ENCODE measurements at places on chromosomes 4 and X.
A peak's percentile ranks its signal among the peaks of the same experiment; 100 is the strongest.

DNA sequence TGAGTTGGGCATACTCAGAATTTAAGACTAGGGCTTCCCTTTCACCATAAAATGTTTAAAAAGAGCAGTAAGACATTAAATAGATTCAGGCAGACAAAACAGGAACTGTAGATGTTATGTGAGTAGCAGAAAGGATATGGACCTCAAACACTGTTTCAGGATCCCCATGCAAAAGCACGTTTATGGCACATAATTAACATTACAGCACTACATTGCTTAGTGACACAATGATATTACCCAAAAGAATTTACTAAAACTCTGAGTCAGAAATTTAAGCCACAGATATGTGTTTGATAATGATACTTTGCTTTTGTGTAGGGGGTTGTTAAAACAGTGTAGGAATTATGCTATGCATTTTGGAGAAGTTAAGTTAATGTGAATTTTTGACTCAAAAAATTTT, 266.3 kb downstream of the PDGFC start:
- DNase-seq = no peak

GRCh38 chr4:121951521-121952110, at the start of gene TRPC3:
Gene TRPC3, minus strand, starts transcription at chr4:121952060. Its CDS starts 380 bp downstream, at chr4:121951680.
- peak; percentile 4 for DNase-seq

DNA sequence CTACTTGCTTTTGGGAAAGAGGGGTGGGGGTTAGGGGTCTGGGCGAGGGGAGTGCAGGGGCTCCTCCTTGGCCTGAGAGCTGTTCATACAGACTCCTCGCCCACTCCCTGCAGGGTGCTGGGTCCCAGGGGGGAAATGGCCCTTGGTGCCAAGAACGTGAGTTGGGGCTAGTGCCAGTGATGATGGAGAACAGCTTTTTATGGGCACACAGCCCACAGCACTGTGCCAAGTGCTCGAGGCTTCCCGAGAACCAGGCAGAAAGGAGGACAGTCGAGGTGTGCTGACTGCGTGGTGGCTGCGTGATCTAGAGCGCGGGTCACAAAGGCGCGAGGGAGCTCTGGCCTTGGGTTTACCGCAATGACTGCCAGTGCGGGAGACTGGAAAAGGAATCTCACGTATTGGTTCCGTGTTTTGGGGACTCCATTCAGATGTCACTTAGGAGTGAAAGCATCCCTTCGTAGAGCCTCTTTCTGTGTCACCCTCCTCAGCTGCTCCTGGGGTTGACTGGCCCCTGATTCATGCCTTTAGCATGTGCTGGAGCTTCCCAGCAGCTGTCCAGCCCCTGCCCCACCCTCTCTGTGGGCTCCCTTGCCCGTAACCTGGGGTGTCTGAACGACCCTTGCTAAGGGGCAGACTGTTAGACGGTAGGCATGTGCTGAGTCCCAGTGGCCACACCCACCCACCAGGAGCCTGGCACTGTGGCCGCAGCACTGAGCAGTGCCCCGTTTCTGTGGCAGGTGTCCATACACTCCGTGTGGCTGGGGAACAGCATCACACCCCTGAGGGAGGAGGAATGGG, 20.9 kb upstream of the MSANTD1 start:
- no peak for DNase-seq

GRCh38 chr4:146155152-146155724, 20.3 kb upstream of the LSM6 start:
- no peak for DNase-seq

GRCh38 chr4:8250227-8250626, 19.3 kb upstream of the HTRA3 start:
- DNase-seq = no peak

GRCh38 chr4:82467471-82467870, 37.1 kb downstream of the ENOPH1 start:
- no peak for DNase-seq

DNA sequence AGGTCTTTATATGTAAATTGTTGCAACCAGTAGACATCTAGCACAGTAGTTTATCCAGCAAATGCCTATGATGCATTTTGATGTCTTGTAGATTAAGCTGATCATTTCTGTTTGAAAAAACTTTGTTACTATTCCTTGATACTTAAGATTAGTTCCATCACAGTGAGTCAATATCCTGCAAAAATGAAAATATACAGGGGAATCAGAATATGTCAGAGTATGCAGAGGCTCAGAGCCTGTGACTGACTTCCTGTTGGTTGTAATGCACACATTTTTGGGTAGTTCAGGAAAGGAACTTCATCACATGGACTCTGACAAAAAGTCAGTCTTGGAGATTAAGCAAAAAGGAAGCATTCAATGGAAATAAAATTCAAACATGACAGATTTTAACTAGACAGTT, 815.5 kb downstream of the FAT4 start:
- DNase-seq = no peak

- no peak for DNase-seq
Measured at GRCh38 chr4:41692717-41693345, 55.7 kb downstream of the PHOX2B start.

- no peak for DNase-seq
Measured at GRCh38 chr4:41104155-41104554, 110.2 kb downstream of the APBB2 start.

- DNase-seq = no peak
Measured at GRCh38 chrX:40132751-40133150, 35.0 kb upstream of the BCOR start.

GRCh38 chr4:164931551-164932324, 45.7 kb downstream of the TRIM61 start:
- DNase-seq = no peak

GRCh38 chr4:16222957-16223527, 3.2 kb downstream of the TAPT1 start:
- no peak for DNase-seq

DNA sequence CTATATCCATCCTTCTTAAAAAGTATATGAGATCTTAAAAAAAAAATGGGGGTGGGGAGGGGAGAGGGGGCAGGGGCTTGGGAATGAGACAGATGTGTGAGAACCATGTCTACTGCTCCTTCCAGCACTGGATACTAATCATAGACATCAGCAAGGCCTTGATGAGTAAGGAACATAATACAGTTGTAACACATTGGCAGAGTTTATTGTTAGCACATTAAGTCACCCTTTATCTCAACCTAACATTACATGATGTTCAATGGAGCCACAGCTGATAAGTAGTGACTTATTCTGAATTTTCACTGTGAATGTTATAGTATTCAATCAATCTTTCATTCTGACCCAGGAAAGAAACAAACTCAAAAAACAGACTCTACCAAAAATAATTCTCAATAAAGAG, 47.3 kb upstream of the KCNE5 start:
- DNase-seq = no peak

GRCh38 chr4:147794787-147795413, 63.0 kb downstream of the ARHGAP10 start:
- no peak for DNase-seq

GRCh38 chrX:30085571-30085970, 129.8 kb upstream of the MAGEB2 start:
- no peak for DNase-seq

- no peak for DNase-seq
Measured at GRCh38 chr4:116058129-116058528, 944.7 kb upstream of the NDST4 start.

DNA sequence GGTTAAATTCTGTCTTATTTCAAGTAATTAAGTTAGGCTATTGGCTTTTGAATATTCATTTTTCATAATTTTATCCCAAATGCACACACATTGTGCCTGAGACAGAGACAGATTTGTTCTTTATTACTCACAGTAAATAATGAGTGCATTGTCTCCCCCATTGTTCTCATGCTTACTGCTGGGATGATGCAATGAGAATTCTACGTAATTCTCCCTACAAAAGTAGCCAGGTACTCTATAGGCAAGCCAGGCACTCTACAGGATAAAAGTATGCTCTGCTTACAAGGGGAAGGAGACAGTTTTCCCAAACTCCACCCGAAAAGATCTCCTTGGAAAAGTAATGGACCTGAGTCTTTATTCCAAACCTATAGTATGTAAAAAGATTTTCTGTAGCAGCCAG, 1890.7 kb upstream of the PCDH10 start:
- DNase-seq = no peak

- DNase-seq = no peak
Measured at GRCh38 chr4:109251396-109251795, 51.1 kb downstream of the COL25A1 start.

DNA sequence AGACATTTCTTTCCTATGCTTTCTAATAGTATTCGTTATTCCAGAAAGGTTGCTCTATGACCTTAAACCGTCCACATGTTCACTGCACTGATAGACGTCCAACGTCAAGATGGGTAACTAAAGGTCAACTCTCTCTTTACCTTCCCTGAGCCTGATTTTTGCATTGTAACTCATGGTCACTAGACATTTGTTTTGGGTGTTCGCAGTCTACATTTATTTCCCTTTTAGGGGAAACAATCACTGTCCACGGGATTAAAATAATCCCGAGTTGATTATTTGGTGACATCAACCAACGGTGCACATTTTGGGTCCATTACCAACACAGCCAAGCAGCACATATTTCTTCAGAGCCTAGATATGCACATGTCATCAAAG, 540 bp upstream of the HADH start:
- no peak for DNase-seq

DNA sequence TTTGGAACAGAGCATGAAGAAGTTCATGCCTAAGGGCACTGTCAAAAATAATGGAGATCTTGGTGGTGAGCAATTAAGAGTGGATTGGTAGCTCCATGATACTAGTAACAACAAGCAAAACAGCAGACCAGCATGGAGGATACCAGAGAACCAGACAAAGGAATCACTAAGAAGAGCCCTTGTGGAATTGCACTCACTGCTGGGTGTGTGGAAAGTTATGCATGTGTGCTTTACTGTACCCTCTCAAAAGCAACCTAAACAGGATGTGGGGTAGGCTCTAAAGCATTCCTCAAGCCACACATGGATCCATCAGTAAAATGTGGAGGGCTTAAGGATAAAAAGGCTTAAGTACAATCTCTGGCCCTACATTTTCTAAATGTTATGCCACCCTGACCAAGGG, 69.5 kb downstream of the AR start:
- no peak for DNase-seq

- DNase-seq = no peak
Measured at GRCh38 chr4:159278399-159278798, 175.5 kb downstream of the RAPGEF2 start.

- no peak for DNase-seq
Measured at GRCh38 chr4:150938417-150938816, 76.7 kb downstream of the LRBA start.

- no peak for DNase-seq
Measured at GRCh38 chr4:19940861-19941260, 310.8 kb upstream of the SLIT2 start.

- no peak for DNase-seq
Measured at GRCh38 chr4:166882221-166882620, 352.1 kb downstream of the SPOCK3 start.

- DNase-seq = no peak
Measured at GRCh38 chr4:3607690-3608552, 75.7 kb upstream of the LRPAP1 start.

GRCh38 chr4:56360071-56360470, 27.2 kb downstream of the AASDH start:
- DNase-seq = no peak

- DNase-seq = no peak
Measured at GRCh38 chr4:138475116-138475515, 233.0 kb upstream of the SLC7A11 start.

GRCh38 chr4:53235547-53235946, 130.3 kb downstream of the SCFD2 start:
- no peak for DNase-seq

DNA sequence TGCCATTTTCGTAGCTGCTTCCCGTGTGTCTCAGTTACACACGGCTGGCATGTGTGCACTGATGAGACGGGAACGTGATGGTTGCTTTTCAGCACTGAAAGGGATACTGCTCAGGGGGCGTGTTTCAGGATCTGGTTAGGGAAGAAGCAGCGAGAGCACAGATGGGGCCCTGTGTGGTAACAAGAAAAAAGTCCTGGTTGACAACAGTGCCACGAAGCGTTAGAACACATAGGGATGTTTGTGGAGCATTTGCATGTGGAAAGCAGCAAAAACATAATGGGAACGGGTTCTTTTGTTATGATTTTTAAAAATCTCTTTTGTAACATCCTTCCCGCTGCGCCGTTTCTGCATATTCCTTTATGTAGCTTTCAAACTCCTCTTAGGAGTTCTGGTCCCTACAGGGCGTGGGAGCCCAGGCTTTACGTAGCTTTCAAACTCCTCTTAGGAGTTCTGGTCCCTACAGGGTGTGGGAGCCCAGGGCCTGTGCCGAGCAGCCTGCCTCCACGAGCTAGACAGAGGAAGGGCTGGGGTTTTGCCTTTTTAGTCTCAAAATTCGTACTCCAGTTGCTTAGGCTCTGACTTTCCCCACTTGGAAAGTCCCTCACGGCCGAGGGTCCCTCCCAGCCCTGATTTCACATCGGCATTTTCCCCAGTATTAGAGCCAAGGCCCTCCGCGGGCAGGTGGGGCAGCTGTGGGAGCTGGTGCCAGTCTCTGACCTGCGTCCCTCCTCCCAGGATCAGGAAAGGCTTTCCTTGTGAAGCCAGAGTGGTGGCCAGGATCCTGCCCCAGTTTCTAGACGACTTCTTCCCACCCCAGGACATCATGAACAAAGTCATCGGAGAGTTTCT, 11.0 kb upstream of the MSANTD1 start:
- no peak for DNase-seq

DNA sequence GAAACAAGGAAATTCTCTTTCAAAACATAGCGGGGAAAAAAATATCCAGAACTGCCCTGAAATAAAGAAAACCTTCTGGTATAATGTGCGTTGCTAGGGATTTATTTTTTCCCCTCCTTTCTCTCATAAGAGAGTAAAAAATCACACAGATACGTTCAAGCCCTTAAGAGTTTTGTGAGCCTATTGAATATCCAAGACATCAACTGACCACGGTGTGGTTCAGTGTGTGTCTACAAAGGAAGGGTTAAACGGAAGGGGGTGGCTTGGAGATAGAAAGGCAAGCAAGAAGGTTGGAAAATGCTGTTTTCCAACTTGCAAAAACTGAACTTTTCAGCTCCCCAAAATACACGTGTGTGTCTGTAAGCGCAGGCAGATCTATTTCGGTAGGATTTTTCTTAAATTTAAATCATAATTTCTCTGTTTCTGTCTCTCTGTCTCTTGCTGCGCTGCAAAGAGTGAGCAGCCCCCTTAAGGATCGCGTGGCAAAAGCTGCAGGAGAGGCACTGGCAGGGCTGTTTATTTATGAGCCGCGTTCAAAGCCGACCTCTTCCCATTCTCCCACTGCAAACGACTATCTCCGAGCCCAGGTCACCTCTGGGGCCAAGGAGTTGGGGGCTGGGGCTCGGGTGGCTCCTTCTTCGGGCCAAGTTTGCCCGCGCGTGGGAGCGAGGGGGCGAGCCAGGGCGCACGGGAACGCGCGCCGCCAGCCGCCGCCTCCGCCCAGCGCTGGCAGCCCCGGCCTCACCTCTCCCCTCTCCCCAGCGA, 492 bp upstream of the SLIT2 start:
- DNase-seq = no peak

- DNase-seq = no peak
Measured at GRCh38 chrX:15749642-15750610, 11.9 kb downstream of the CA5B start.

- DNase-seq = no peak
Measured at GRCh38 chrX:67503004-67503403, 40.8 kb upstream of the AR start.

GRCh38 chr4:167883266-167883665, 209.1 kb upstream of the ANXA10 start:
- no peak for DNase-seq

GRCh38 chrX:39574178-39574577, 523.6 kb downstream of the BCOR start:
- DNase-seq = no peak
